ENCODE measurements at places on chromosomes 2 and 18.
A peak's percentile ranks its signal among the peaks of the same experiment; 100 is the strongest.

GRCh38 chr2:55827855-55828254 lies 95.7 kb downstream of the EFEMP1 start:
- no peak for DNase-seq

DNA sequence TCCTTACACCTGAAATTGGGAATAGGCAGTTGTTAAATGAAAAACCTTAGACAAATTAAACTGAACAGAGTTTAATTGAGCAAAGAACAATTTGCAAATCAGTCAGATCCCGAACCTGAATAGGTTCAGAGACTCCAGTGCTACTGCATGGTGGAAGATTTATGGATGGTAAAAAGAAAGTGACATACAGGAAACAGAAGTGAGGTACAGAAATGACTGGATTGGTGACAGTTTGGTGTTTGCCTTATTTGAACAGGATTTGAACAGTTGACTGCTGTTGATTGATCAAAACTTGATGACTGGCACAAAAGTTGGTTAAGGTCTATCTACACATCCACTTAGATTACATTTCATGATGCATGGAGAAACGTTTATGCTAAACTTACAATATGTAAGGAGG lies 248.8 kb downstream of the HNMT start:
- no peak for DNase-seq

- DNase-seq = no peak
These were observed 526 bp downstream of the PRKRA start for GRCh38 chr2:178450524-178450773.

DNA sequence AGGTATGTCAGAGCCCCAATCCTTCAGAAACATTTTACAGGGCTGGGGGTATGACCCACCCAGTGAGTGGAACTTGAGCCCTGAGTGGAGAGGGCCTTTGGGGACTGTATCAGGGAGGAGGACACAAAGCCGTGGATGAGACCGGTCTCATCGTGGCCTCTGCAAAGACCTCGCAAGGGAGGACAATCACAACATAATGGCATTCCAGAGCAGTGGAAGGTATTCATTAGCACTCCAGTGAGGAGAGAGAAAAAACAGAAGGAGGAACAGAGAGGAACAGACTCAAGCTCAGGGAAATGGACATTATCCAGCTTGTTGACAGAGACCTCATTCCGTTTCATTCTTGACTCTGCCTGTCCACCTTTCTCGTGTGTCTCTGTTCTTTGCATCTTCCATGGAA lies 38.8 kb upstream of the CTAGE1 start:
- no peak for DNase-seq

- no peak for DNase-seq
These were observed 39.1 kb upstream of the LGALSL start for GRCh38 chr2:64414736-64415435.

DNA sequence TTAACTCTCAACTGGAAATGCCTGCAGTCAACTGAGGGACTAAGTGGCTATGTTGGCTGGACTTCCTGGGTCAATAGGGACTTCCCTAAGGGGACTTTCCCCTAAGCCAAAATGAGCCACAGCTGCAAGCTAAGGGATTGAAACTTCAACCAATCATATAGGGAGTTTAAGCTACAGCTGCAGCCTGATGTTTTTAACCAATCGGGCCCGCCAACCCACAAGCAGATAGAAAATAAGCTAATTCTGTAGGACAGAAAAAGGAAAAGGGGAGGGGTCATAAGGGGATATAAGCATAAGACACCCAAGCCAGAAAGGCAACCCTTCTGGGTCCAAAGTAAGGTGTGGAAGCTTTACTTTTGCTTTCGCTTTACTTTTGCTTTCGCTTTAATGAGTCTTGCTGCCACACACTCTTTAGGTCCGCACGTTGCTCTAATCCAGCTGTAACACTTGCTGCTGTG lies 927.5 kb downstream of the ERBB4 start:
- no peak for DNase-seq

DNA sequence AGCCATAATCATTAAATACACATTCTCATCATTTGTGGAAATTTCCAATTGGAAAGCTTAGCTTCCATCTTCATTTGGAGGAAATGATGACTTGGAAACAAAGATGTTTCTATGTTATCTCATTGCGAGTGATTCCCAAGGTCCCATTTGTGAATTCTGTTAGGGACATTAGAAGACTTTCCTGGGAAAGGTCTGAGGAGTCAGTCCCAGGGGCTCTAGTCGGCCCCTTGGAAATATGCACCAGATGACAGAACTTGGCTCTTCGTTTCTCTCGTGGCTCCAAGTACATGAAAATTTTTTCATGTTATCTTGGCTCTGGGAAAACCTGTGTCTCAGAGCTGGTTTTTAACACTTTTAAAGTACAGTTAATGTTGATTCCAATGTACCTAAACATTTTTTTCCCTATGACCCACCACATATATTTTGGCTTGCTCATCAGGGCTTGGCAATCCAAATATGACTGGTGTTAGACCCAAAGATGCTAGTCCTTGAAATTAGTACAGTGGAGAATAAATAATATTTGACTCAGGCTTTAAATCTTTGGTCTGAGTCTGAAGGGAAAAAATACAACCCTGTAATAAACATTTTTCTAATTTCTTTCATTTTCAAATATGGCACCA lies 15.4 kb upstream of the CAVIN2 start:
- DNase-seq = peak; percentile 71

DNA sequence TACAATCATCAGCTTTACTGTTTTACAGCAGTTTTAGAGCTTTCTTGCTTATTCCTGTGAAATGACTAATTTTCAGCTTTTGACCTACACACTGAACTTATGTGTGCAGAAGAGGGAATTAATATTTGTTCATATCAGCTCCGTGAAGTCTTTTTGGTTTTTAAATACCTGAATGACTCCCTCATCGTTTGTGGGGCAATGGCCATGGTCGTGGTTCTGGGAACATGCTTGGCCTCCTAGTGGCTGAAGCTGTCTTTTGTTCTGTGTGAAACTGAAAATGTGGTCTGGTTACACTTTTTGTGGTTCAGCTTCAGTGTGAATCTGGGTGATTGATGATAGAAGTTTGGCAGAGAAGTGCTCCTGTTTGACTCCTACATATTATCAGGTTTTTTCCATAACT lies 408.1 kb downstream of the THSD7B start:
- peak; percentile 62 for DNase-seq

- DNase-seq = no peak
These were observed 267.5 kb downstream of the TGIF1 start for GRCh38 chr18:3717376-3718025.

DNA sequence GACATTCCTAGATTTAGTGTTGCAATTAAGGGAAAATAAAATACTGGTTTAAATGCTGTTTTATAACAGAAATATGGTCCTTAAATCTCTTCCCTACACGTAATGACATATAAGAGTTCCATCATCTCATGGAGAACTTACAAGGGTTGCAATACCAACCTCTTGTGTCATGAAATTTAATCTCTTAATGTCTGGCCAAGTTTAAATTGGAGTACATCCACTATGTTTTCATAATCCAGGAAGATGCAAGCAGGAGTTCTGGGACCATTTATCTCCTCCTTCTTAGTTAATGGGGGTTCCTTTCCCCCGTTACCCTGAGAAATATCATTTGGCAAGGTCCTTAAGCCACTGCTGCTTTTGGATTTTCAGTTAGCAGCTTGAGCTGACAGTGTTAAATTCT lies 126.0 kb upstream of the ACVR2A start:
- DNase-seq = no peak

DNA sequence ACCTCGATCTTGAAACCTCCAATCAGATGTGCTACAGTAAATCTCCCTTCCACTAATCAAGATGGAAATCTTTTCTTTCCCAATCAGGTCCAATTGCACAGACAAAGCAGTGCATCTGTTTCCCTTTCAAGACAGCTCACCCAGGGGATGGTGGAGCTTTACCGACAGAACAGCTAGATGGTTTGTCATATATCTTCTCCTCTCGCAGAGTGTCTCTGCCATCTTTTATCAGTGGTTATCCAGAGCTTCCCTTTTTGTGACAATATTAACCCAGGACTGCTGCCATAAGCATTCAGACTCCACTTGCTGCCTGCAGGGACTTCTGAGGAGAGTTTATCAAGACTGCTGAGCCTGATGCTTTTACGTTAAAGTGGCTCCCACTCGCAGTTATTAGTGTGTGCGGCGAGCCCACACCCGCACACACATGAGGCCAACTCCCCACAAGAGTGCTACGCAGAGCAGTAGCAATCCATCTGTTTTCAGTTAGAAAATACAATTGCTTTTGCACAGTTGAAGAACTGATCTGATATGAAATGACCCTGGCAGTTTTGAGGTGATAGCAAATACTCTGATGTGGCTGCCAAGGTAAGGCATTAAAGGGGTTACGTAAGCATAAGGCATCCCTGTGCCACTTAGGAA lies 398.9 kb downstream of the NCKAP5 start:
- DNase-seq = no peak

GRCh38 chr2:24672589-24672988 lies 120.6 kb downstream of the PTRHD1 start:
- no peak for DNase-seq

GRCh38 chr2:219457784-219458369 lies 23.2 kb downstream of the SPEG start:
- no peak for DNase-seq

GRCh38 chr2:98504381-98505109 lies 59.9 kb downstream of the INPP4A start:
- DNase-seq = peak; percentile 27

- no peak for DNase-seq
These were observed 74.1 kb downstream of the VRK2 start for GRCh38 chr2:58120626-58121229.

GRCh38 chr2:239678666-239679296 lies 278.0 kb upstream of the HDAC4 start:
- DNase-seq = no peak

GRCh38 chr2:161102770-161103450 lies 57.3 kb upstream of the TANK start:
- DNase-seq = peak; percentile 68

DNA sequence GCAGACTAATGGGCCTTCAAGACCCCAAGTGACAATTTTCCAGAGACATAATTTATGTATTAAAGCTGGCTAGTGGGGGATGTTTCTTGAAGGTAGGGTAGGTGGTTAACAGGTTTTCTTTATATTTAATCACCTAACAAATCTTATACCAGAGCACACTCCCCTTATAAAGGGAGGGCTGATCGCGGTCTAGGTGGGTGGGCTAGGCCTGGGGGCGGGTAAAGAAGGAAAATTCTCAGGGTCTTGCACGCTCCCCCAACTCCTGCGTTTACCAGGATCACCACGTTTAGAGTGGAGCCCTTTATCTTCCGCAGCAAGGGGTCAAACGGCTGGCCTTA lies 19.9 kb upstream of the CXXC1 start:
- DNase-seq = no peak

DNA sequence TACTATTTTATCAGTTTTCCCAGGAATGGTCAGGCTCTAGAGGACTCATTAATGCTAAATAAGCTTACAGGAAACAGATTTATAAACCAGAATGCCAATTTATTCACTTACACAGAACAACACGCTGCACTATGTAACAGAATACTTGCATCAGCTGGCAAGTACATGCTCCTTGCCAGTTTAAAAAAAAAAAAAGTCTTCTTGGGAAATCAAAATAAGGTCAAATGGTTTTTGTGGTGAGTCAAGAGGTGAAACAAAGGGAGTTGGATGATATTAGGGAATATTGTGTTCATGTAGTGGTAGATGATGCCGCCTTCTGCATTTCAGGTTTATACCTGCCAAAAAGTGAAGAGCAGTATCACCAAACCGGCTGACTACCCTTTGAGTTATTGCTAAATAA lies 1322.1 kb upstream of the ZEB2 start:
- DNase-seq = no peak

- no peak for DNase-seq
These were observed 38.9 kb downstream of the KDM3A start for GRCh38 chr2:86480105-86480504.

- no peak for DNase-seq
These were observed 128.1 kb downstream of the DDX1 start for GRCh38 chr2:15719566-15720313.

GRCh38 chr2:212903413-212903812 lies 248.0 kb downstream of the IKZF2 start:
- DNase-seq = no peak

GRCh38 chr18:73733376-73733775 lies 414.3 kb downstream of the FBXO15 start:
- no peak for DNase-seq

DNA sequence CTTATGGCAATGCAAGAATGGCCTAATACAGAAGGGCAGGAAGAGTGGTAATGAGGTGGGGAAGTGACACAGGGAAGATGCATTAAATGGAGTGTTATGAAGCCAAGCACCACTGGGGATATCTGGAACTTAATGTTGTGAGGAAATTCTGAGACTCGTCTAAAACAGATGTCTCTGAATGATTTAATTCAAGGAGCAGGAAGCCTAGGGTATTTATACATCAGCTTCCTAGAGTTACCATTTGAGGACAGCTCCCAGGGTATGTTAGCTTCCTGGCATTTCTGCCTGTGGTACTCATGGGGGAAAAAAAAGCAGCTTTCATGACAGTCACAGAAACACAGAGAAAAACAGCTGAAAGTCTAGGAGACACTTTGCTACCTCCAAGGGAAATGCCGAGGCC lies 989.5 kb downstream of the CBLN2 start:
- no peak for DNase-seq

DNA sequence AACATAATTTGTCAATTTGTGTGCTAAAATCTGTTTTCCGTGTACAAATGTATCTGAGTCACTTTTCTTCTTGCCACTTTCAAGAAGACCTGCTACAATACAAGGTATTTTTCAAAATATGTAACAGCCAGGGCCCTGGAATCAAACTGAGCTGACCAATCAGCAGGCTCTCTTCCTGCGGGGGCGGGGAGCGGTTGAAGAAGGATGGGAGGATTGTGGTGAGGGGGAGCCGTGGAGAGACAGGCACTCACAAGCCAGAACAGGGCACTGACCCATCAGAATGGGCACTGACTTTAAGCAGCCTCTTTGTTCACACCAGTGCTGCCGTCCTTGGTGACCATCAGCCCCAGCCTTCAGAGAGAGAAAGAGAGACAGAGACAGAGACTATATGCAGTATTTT lies 40.6 kb upstream of the CCNYL1 start:
- no peak for DNase-seq

DNA sequence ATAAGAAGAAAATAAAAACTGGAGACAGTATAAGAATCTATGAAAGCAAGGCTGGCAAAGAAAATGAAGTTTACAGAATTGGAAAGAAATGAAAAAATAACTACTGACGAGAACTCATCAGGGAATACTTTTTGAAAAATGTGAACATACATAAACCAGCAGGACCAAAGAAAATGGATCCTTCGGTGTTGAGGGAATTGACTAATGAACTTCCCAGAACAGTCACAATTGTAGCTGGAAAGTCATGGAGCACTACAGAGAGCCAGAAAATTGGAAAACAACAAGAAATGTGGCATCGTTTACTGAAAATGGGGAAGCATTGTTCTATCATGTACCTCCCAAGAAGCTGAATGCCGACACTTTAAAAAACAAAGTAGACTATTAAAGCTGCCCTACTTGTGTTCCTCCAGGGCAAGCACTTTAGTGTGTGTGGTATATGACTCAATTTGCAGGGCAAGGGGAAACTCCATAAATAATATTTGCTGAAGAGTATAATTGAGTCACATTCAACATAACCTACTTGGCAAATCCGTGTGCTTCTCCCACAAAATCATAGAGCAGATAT lies 1221.6 kb upstream of the NRXN1 start:
- no peak for DNase-seq

GRCh38 chr2:192000196-192000980 lies 153.5 kb upstream of the CAVIN2 start:
- DNase-seq = no peak

GRCh38 chr2:113116100-113116958 lies 11.1 kb upstream of the IL1RN start:
- no peak for DNase-seq
